ENCODE measurements at places on chromosomes 4 and X.

DNA sequence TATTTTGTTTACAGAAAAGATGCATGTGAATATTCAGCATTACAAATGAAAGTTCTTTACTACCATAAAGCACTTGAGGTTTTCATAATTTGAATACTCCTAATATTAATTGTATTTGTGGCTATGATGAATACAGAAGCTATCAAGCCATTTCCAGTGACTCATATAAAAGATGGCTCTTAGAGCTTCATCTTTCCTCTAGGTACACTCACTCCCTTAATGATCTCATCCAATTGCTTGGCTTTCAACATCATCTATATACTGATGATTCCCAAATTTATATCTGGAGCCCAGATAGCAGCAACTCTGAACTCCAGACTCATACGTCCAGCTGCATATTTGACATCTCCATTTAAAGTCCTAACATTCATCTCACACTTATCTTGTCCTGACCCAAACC is 183.4 kb upstream of the FAM241A start:
- DNase-seq: no peak

DNA sequence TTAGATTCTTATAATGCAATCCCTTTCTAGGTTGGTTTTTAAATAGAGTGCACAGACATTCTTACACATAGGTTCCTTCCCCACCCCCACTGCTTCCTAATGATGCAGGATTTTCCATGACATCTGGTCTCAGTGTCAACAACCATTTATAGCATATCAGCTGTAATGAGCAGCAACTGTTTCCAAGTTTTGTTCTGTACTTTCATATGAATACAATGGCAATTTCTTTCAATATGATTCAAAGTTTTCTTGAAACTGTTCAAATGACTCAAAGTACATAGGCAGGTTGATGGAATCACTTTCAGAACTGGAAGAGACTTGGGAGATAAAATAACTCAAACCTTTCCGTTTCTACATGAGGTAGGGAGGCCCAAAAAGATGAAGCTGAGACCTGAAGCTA is 220.7 kb downstream of the CAMK2D start:
- peak; percentile 8 for DNase-seq

- no peak for DNase-seq
These were observed 879.7 kb downstream of the RPA4 start for GRCh38 chrX:97763391-97763790.

DNA sequence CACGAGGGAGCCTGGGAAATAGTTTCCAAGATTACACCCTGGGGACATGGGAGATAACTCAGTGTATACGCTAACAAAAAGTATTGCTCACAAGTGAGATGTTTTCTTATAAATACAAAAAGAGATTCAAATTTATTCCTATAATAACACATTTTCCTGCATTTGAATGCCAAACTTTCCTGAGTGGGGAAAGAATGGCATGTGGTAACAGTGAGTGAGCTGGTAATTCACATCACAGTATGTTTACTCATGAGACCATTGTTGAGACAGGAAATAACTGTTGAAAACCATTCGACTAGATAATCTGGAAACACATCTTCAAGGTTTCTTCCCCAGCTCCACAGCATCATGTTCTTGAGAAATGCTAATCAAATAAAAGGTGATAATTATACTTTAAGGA is 109.1 kb downstream of the TASL start:
- DNase-seq: no peak

GRCh38 chr4:114464726-114465272 is 133.8 kb upstream of the UGT8 start:
- no peak for DNase-seq

- DNase-seq: no peak
These were observed 867.2 kb upstream of the GRID2 start for GRCh38 chr4:91436556-91436955.

DNA sequence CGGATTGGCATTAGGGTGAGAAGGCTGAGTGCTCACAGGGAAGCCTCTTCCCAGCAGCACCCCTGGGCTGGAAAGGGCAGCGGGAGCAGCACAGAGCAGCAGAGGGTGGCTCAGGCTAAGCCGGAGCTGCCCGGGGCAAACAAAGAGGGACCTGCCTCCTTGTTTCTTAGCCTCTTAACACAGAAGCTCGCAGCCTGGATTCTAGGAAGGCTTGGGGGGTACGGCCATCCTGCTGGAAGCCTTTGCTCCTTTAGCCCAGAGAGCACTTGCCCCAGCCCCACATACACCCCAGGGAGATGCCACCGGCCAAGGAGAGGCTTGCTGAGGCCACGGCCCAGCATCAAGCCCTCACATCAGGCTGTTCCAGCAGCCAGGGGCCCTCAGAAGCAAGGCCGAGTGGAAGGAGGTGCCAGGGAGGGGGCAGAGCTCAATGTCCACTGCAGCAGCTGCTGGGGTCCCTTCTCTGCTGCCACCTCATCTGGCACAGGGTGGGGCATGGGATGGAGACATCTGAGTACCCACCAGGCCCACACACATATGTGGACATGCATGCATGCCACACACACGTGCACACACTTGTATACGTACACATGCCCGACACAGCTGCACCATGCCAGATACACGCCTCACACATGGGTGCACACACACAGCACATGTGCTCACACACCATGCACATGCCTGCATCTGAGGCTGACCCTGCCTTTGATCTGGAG is 20.3 kb upstream of the SPON2 start:
- DNase-seq: no peak

- DNase-seq: no peak
These were observed 111.1 kb downstream of the CCNG2 start for GRCh38 chr4:77268108-77268507.

Measured in NCI-H2171 (cell line).